ENCODE measurements at places on chromosomes 2 and 18.
A peak's percentile ranks its signal among the peaks of the same experiment; 100 is the strongest.

- no peak for DNase-seq
Observed at GRCh38 chr18:51253476-51253875, 56.0 kb upstream of the MEX3C start.

GRCh38 chr2:239326831-239327535, 73.8 kb downstream of the HDAC4 start:
- no peak for DNase-seq

DNA sequence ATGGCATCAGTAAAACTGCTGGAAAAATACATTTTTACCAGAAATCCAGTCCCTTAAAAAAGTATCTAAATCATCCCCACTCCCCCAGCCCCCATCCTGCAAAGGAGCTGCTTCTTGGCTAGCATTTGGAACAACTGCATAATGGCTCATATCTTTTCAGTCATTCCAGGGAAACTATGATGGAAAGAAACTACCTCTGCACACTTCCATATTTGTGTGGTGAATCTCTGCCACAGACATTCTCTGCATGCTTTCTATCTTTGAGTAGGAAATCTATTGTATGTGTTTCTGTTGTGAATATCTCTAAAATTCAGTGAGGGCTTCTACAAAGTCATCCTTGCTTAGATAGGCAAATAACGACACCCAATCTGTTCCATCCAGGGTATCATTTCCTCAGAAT, 632.3 kb downstream of the LRP1B start:
- DNase-seq = no peak

GRCh38 chr2:218252509-218253231, 8.1 kb upstream of the GPBAR1 start:
- no peak for DNase-seq

DNA sequence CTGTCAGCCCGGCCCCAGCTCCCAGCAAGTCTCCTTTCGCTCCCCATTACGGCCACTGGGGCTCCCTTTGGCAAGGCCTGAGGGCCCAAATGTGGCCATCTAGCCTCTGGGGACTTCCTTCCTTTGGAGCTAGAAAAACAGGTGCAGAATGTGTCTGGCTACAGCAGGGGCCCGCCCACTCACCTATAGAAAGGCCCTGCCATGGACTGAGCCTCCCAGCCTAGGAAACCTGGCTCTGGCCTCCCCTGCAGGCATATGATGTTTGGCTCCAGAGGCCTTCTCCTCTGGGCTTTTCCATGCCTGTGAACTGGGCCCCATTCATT, 55.3 kb upstream of the ALPP start:
- no peak for DNase-seq

GRCh38 chr2:168849610-168850009, 40.6 kb downstream of the SPC25 start:
- DNase-seq = no peak

DNA sequence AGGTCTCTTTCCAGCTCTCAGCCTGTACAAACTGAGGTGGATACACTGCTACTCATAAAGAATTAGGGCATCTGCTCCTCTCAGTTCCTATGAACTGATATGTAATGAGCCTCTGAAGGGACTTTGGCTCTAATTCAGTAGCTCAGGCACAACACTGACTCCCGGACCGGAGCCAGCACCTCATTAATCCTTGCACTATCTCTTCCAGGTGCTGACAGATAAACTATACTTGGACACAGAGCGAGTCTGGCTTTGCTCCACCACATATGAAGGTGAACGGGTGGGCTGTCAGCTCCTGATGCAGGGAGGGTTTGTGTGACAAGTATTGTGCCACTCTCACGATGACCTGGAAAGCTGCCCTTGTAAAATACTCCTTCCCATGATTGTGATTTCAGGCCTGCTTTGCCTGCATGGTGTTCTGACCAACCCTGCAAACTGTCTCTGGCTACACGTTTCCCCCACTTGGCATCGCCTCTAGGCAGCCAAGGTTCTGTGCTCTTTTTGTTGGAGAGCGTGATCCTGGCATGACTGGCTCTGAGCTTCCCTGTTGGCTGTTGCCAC, 111.6 kb upstream of the LMAN1 start:
- DNase-seq = no peak

- no peak for DNase-seq
Observed at GRCh38 chr2:133710613-133711012, 142.3 kb upstream of the NCKAP5 start.

DNA sequence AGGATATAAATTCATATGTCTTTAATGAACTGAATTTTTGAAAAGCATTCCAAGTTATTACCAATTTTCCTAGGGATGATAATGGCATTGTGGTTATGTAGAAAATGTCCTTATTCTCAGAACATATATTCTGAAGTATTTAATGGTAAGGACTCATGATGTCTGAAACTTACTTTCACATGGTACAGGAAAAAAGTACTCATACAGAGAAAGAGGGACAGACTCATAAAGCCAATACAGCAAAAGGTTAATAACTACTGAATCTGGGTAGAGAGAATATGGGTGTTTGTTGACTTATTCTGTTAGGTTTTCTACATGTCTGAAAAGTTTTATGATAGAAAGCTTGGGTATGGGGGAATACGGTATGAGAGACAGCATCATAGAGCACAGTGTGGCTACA, 84.3 kb upstream of the SERTAD2 start:
- no peak for DNase-seq

DNA sequence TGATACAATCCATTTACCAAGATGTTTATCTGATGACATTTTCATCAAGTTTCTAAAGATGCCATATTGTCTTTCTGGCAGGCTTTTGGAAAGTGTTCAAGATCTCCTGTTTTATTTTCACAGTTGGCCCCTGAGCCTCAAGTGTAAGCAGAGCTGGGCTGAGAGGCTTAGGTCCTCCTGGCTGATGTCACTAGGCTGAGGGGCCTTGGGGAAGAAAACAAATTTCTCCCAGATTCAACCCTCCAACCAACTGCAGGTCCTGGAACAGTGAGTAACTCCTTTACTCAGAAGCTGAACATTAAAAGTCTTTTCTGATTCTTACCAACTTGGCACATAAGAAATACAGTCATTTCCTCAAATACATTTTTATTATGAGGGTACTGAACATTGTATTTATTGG, 14.9 kb upstream of the IL1RL1 start:
- no peak for DNase-seq

DNA sequence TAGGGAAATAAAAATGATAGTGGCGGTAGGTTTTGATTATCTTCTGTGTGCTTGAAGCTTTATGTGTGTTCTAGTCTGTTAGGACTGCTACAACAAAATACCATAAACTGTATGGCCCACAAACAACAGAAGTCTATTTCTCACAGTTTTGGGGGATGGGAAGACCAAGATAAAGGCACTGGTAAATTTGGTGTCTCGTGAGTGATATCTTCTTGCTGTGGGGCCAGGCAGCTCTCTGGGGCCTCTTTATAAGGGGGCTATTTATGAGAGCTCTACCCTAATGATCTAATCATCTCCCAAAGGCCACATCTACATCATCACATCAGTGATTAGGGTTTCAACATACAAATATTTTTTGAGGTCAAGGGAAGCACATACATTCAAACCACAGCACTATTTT, 86.8 kb upstream of the SPHKAP start:
- no peak for DNase-seq

DNA sequence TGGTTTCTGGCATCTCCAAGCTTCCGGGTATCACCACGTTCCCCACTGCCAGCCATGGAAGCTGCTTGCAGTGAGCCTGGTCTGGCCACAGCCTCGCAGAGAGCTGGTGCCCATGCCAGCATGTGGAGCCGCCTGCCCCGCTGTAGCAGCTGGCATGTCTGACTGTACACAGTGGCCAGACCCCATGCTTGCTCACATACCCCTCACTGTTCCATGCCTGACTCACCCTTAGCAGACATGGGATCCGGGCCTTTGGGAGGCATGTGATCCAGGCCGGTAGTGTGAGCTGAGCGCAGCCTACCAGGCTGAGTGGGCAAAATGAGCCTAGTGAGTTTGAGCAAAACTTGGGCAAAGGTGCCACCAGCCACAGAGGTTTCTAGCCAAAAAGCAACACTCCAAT, 18.8 kb upstream of the RPRD1A start:
- no peak for DNase-seq

- DNase-seq = no peak
Observed at GRCh38 chr2:71281950-71282349, 49.6 kb upstream of the ZNF638 start.

- peak; percentile 7 for DNase-seq
Observed at GRCh38 chr2:152134488-152135280, 35.8 kb upstream of the CACNB4 start.

DNA sequence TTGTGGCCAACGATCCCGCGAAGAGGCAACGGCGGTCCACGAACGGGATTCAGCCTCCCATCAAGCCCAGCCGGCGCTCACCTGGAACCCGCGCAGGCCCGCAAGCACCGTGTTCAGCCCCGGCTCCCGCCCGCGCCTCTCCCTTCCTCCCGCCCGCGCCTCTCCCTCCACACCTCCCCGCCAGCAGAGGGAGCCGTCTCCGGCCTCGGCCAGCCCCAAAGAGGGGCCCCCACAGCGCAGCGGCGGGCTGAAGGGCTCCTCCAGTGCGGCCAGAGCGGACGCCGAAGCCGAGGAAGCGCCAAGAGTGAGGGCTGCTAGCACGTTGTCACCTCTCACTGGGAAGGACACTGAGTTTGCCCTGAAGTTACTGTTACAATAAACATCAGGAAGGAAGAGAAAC, 55.3 kb upstream of the LAPTM4A start:
- no peak for DNase-seq

DNA sequence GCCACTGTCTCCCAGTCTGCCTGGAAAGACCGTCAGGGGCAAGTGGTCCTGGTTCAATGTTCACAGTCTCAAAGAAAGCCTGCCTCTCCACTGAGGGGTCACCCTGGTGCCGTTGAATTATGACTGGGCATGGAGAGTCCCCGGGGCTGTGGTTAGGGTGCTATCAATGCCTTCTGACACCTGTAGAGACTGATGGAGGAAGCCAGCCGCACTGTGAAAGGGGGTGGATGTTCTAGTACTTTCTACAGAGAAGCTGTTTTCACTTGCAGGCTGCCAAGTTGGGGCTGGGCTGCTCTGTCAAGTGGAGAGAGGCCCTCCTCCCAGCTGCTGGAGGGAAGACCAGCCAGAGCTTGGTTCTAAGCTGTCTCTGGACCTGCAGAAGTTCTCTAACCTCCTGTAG, 80.5 kb downstream of the BCL2L11 start:
- DNase-seq = no peak

- no peak for DNase-seq
Observed at GRCh38 chr18:3624935-3625741, 175.2 kb downstream of the TGIF1 start.

DNA sequence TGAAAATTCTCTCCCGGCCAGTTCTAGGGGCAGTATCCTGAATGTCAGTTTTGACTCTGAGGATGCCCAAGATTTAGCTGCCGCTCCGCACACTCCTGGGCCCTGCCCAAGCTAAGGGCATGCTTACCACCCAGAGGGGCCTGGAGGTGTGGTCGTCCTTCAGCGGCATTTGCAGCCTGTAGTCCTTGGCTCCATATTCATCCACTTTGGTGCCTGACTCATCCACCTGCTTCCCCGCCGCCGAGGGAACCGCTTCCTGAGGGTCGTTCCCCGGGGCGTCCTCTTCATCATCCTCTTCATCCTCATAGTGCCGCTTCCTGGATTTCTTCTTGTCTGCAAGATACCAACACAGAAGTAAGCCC, 577 bp downstream of the ERCC3 start:
- DNase-seq = no peak

DNA sequence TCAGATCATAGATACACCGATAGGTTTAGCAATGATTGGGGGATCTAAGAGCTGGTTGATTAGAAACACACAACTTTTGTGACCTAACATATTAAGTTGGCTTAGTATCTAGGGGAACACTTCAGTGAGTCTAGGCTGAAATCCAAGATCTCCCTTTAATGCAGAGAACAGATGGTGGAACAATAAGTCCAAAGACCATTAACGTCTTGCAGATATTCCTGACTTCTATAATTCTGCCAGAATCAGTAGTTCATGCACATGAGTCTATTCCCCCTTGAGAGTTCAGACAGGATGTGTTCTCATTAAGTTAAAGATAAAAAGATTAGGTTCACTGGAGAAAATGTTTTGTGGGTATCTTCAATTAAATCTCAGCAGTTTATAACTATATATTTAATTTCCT, 506.5 kb downstream of the TSN start:
- no peak for DNase-seq

DNA sequence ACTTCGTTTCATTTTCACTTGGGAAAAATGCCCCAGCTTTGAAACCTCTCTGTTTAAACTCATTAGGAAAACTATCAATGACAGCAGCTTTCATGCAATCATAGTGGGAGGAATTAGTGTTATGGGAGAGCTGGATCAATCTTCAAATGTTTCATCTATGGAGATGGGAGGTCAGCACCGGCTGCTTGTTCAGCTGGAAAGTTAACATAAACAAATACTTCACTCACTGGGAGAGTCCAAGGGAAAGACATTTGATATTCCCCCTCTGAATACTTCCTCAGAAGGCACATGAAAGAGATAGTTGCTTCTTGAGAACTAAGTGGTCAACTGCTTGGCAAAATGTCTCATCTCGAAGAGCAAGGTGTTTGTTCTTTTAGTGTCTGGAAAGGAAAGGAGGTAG, 7.3 kb downstream of the LYPD1 start:
- no peak for DNase-seq

DNA sequence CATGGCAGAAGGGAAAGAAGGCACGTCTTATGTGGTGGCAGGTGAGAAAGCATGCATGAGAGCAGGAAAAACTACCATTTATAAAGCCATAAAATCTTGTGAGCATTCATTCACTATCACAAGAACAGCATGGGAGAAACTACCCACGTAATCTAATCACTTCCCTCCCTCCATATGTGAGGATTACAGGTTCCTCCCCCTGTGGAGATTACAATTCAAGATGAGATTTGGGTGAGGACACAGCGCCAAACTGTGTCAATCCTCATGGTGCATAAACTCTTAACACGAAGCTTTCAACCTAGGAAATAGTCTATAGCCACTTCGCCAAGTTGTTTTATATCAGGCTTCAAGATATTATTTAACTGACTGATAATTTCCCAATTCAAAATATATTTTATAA, 595.5 kb downstream of the FBXO15 start:
- DNase-seq = no peak

GRCh38 chr18:28973324-28973723, 796.4 kb upstream of the CDH2 start:
- DNase-seq = no peak

GRCh38 chr2:209424199-209424701, 403 bp downstream of the MAP2 start:
- DNase-seq = no peak

GRCh38 chr2:219433666-219434467, 776 bp upstream of the SPEG start:
- DNase-seq = no peak

DNA sequence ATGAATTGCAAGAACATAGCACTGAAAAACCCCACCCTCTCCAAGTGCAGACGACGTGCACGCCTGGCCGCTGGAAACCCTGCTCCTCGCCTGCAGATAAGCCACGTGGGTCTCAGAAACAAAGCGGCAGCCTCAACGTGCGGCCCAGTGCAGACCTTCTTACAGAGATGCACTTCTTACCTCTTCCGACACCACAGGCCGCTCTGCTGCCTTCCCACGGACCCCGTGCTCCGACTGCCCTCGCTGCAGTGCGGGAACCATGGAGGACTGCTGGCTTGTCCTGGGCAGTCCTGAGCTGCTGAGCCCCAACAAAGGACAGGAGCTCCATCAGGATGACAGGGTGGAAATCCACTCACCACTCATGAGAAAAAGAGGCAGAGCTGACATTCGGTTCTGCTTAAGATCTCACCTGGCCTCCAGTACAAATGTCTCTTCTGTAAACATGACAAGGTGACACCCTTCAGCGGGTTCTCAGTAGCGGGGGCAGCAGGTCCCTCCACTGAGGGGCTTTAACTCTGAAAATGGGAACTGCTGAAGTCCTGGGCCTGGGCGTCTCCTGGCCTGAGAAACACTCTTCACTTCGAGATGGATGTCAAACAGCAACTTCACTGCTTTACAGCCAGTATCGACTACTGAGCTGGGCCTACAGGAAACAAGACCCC, 6.2 kb downstream of the COPS9 start:
- DNase-seq = no peak
